ENCODE measurements at places on chromosomes 3 and 15.

- DNase-seq, result no peak
These were observed 458.6 kb upstream of the THRB start for GRCh38 chr3:24953060-24953771.

DNA sequence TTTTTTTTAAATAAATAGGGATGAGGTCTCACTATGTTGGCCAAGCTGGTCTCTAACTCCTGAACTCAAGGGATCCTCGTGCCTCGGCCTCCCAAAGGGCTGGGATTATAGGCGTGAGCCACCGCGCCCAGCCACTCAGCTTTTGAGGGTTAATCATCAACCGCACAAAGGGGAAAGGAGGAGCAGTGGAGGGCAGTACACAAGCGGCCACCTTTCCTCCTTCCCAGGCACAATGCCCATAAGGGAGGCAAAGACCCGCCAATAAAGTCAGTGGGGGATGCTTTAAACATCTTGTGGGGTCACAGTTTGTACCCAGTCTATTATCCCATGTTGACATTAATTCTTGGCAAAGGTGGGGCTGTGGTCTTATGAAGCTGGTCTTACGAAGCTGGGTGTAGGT lies 32.4 kb downstream of the EHD4 start:
- no peak for DNase-seq

GRCh38 chr3:123409443-123410148 lies 39.3 kb downstream of the ADCY5 start:
- DNase-seq, result no peak

DNA sequence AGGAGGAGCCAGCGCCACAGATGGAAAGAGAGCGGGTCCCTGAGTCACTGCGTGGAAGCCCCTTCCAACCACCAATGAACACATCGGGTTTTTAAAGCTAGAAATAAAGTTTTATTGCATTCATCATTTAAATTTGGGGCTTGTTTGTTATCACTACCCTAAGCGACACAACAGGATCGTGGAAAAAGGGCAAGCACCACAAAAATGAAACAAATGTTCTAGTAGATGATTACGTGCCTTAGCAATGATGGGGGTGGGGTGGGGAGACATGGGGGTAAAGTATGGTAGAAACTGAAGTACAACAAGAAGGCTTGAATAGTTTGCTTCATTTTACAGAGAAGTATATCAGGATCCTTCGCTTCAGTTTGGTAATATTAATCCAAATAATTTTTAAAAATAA lies 221.6 kb upstream of the ATP10A start:
- no peak for DNase-seq

DNA sequence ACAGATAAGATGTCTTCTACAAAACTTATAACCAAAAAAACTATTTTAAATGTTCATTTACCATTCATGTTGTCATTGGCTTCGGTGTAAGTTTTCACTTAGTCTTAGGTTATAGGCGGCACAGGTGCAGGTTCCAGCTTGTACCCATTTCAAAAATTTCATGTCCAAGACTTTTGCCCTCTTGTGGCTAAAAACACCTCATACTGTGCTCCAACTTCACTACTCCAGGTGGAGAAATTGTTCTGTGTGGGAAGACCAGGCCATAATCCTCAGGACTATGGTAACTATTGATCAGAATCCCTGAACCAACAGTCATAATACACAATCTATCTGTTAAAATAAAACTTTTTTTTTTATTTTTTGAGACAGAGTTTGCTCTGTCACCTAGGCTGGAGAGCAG lies 95.2 kb upstream of the ATP11B start:
- DNase-seq, result no peak

GRCh38 chr15:53193149-53193548 lies 403.0 kb upstream of the ONECUT1 start:
- peak; percentile 63 for DNase-seq

DNA sequence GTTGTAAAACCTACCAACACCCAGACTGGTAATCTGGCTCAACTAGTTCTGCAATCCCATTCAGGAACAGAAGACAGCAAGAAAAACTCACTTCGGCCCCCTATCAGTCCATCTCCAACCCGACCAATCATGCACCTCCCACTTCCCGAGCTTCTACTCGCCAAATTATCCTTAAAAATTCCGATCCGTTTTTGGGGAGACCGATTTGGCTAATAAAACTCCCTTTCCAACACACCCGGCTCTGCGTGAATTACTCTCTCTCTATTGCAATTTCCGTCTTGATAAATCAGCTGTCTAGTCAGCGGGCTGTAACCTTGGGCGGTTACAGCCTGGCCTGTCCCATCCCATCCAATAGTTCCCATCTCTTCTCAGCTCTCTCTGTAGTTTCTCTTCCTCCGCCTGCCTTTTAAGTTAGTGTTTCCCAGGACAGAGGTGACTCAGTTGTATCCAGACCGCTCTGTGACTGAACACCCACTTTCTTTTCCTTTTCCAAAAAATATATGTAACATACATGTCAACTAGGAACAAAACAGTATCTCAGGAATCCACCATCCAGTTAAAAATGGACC lies 780 bp upstream of the ACAD9 start:
- peak; percentile 77 for DNase-seq

GRCh38 chr15:83844742-83845141 lies 190.8 kb downstream of the ADAMTSL3 start:
- no peak for DNase-seq

DNA sequence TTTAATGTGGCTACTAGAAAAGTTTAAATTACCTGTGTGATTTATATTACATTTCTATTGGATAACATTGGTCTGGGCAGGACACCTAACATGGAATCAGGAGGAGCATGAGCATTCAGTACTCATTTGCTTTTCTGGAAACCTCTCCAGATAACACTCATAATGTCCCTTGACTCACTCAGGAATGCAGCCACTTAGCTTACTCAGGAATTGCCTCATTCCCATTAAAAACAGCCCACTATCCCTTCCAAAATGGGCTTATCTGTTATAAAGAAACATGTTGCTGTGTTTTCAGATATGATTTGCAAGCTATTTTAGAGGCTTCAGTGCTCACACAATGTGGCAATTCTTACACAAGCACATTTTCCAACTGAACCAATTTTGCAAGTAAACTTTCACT lies 17.1 kb downstream of the GBE1 start:
- peak; percentile 23 for DNase-seq

- no peak for DNase-seq
These were observed 620.9 kb upstream of the UBE2E2 start for GRCh38 chr3:22582266-22582665.

GRCh38 chr15:37934340-37934739 lies at the start of gene TMCO5A:
TSS of gene TMCO5A (plus strand) at chr15:37934640. CDS start at chr15:37936324, 1,684 bp downstream.
- no peak for DNase-seq

DNA sequence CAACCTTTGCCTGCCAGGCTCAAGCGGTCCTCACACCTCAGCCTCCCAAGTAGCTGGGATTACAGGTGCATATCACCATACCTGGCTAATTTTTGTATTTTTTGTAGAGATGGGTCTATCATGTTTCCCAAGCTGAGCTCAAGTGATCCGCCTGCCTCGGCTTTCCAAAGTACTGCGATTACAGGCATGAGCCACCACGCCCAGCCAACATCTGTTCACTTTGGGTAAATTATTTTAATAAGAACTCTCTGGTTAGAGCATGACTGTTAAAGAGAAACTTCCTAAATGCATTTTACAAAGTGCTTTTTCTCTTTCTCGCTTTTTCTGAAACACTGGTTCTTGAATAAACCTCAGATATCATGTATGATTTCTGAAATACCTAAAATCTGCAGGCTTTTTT lies 172.5 kb downstream of the PTPRG start:
- no peak for DNase-seq

DNA sequence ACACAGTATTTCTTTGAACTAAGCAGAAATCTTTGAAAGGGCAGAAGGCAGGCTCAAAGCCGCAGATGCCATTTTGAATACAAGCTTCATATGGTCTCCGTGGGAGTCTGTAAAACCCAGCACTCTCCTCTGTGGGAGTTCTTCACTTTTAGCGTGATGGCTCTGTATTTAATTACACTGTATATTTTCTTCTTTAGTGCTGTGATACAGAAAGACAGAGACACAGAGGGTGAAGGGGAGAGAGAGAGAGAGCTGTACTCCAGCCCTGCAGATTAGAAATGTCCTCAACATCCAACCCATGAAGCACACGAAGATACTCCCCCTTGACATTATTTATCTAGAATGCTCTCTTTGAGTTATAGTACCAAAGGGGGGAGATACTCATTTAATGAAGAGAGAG lies 752.6 kb upstream of the NR2F2 start:
- no peak for DNase-seq

DNA sequence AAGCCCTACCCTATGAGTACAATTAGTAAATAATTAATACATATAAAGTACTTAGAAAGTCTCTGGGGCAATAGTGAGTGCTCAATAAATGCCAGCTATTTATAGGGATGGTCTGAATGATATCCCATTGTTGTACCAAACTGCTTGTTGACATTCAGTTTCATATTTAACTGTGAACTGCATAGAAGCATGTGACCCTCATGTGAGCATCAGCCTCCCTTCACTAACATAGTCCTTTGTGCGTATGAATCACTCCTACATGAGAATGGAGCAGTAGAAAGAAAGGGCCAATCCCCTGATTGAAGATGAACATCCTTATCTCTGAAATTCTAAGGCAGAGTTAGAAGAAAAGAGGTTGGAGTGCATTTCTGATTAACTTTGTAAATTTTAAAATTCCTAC lies 68.7 kb upstream of the ATP10A start:
- DNase-seq, result no peak

GRCh38 chr15:31376511-31376910 lies 49.9 kb downstream of the KLF13 start:
- no peak for DNase-seq

- DNase-seq, result no peak
These were observed 107.3 kb upstream of the LPP start for GRCh38 chr3:188046561-188047211.

DNA sequence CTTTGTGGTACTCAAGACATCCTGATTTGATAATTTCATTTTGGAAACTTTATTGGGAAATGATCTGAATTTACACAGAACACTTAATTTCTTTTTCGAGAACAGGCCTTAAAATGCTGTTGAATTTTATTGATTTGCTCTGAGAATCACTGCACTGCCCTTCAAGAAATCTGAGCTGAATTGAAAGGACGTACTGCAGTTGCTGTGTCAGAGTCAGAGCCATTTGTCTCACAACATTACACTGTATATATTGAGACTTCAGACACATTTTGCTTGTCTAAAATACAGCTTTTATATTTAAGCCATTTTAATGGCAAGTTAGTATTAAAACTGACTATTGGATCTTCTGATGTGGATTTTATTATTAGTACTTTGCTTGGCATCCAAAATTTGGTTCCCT lies 504.1 kb downstream of the NLGN1 start:
- no peak for DNase-seq

GRCh38 chr3:4340411-4341335 lies 37.5 kb downstream of the SETMAR start:
- peak; percentile 76 for DNase-seq

- DNase-seq, result peak; percentile 79
These were observed 1.3 kb downstream of the BNIP2 start for GRCh38 chr15:59687836-59688235.

GRCh38 chr3:14899993-14900618 lies 47.3 kb upstream of the NR2C2 start:
- DNase-seq, result no peak

DNA sequence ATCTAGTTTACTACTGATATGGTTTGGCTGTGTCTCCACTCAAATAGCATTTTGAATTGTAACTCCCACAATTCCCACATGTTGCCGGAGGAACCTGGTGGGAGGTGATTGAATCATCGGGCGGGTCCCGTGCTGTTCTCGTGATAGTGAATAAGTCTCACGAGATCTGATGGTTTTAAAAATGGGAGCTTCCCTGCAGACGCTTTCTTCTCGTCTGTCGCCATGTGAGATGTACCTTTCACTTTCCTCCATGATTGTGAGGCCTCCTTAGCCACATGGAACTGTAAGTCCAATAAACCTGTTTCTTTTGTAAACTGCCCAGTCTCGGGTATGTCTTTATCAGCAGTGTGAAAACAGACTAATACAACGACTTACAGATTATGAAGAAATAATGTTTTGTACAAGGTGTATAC lies 35.6 kb upstream of the PYDC2 start:
- no peak for DNase-seq

DNA sequence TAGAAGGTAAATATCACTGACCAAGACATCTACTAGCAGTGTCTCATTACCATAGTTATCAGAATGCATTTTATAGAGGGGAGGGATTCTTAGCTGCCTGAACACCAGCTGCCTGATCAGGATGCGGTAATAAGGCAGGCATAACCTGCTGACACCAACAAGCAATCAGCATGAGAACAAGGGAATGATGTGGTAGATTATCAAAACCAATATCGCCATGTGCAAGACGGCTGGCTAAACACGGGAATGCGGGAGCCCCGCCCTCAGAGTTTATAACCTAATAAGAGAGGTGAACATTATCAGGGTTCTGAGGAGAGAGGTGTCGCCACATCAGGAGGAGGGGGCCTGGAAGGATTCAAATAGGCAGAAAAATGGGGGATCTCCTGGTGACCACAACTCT lies 20.5 kb downstream of the B4GALT4 start:
- no peak for DNase-seq

- DNase-seq, result no peak
These were observed 44.7 kb upstream of the NR2F2 start for GRCh38 chr15:96285729-96286254.

DNA sequence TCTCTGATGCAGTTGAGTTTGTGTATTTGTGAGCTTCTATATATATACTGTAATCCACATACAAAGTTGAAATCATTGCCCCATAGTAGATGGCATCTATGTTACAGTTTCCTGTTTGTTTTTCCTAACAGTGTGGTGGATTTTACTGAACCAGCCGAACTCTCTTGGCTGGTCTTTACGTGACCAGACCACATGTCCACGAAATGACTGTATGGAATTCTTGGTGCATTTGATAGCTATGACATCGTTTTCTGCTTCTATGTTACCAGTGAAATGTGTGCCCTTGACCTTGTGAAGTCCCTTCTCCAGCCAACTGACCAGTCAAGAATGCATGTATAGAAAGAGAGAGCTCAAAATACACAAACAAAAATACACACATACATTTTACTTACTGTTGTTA lies 1.8 kb downstream of the KCNMB2 start:
- no peak for DNase-seq

DNA sequence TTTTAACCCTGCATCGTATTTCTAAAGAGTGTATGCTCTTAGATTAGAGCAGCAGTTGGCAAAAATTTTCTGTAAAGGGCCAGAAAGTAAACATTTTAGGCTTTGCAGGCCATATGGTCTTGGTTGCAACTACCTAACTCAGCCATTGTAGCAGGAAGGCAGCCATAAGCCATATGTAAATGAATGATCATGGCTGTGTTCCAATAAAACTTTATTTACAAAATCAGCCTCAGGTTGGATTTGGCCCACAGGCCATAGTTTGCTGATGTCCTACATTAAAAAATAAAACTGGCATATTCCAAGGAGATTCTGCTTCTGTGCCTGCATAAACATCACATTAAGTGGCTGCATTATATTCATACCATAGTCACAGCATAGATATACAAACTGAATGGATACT lies 134.9 kb downstream of the STT3B start:
- no peak for DNase-seq

GRCh38 chr3:191068946-191069813 lies 129.9 kb upstream of the OSTN start:
- DNase-seq, result no peak

- DNase-seq, result peak; percentile 93
These were observed 64.6 kb downstream of the CRTC3 start for GRCh38 chr15:90594301-90594738.
